ENCODE measurements at places on chromosomes 16 and 17.

- no peak for DNase-seq
Measured at GRCh38 chr17:2595716-2596115, 2.3 kb downstream of the PAFAH1B1 start.

DNA sequence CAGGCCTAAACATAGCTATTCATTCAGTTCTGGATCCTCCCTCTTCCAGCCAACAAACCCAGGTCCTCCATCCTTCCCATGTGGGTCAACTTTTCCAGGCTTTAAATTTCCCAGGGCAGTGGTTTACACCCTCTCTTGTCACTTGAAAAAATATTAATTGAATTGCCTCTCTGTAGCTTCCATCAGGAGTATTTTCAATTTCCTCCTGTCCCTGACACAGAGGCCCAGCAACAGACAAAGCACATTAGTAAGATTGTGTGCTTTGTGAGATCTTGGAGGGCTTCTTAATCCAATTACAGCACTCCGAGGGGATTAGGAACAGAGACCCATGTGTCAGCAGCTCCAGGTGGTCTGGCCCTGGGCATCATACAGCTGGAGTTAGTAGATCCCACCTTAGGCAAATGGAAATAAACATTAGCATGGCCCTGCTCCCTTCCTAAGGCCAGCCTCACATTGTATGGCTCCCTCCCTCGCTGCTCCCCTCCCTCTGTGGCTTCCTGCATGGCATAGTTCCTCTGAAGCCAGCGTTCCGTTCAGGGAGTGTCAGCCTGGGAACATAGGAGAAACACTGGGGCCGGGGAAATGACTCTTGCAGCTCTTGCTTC is 132.7 kb upstream of the HSBP1 start:
- DNase-seq = no peak

GRCh38 chr16:67283039-67283825 is 3.9 kb downstream of the PLEKHG4 start:
- no peak for DNase-seq

DNA sequence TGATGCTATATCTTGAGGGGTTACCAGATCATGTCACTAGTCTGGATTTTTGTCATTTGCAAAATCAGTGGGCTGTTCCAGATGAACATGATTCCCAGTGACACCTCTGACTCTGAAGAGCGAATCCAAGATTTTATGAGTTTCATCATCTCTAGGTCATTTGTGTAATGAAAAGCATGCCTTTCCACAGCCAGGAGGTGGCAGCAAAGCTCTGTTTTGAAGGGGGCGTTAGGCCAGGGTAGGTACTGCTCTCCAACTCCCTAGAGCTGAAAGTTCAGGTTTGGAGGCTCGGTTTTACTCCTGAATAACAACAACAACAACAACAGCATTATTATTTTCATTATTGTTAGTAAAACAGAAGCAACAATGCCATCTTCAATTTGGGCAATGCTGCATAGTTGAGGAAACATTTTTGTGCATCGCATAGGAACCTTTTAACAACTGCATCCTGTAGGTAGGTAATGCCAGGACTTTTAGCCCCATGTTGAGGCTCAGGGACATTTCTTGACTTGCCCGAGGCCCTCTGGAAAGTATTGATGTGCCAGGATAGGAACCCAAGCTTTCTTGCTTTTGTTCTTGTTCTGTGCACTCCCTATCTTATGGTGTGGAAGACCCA is 77.0 kb downstream of the MYH13 start:
- DNase-seq = no peak

DNA sequence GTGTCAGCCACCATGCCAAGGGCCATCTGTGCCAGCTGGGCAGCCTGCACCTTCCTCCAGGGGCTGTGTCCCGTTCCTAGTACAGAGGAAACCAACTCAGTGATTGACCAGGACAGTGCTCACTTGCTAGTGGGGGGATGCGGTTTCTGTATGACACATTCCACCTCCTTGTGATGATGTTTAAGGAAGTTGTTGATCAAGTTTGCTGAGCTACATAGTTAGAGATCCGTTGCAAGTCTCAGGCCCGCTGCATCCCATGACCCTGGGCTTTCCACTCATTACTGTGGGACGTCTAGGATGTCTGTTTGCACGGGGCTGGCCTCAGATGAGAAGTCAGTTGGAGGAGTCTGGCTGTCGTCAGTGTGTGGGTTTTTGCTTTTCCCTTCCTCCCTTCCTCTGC is 33.6 kb downstream of the RNF213 start:
- DNase-seq = no peak
